ENCODE measurements at places on chromosomes 16 and 17.
A peak's percentile ranks its signal among the peaks of the same experiment; 100 is the strongest.

DNA sequence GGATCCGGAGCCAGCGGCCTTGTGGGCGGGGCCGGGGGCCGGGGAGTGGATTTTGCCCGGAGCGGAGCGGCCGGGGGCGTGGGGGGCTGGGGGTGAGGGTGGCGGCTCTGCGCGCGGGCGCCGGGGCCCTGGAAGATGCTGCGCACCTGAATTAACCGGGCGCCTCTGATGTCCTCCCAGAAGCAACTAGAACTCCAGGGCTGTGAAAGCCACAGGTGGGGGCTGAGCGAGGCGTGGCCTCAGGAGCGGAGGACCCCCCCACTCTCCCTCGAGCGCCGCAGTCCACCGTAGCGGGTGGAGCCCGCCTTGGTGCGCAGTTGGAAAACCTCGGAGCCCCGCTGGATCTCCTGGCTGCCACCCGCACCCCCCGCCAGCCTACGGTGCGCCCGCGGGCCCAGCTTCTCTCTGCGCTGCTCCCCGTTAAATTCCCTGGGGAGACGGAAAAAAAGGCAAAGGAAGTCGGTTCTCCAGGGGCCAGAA lies 549 bp downstream of the SLC26A11 start:
- no peak for DNase-seq

DNA sequence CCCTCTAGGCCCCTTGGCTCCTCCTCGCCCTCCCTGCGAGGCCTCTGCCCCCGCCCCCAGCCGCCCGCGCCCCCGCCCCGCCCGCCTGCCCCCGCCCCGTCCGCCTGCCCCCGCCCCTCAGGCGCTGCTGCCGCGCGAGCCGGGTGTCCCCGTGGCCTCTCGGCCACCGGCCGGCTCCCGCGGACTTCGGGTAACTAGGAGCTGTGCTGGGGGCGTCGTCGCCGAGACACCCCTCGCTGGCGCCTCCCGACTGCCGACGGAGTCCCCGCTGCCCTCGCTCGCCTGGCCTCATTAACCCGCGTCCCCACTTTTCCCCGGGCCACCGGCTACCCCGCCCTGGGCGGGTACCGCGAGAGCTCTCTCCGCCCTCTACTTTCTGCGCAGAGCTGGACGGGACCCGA lies at the start of gene TLCD1:
Gene TLCD1, minus strand, starts transcription at position 8 of the 401 bp plus-strand sequence. CDS start 136 bp downstream, outside the sequence.
- peak; percentile 63 for DNase-seq

- no peak for DNase-seq
These were observed 9.5 kb upstream of the MRPL12 start for GRCh38 chr17:81693509-81694210.

GRCh38 chr16:921321-921905 lies 49.4 kb downstream of the LMF1 start:
- peak; percentile 12 for DNase-seq

DNA sequence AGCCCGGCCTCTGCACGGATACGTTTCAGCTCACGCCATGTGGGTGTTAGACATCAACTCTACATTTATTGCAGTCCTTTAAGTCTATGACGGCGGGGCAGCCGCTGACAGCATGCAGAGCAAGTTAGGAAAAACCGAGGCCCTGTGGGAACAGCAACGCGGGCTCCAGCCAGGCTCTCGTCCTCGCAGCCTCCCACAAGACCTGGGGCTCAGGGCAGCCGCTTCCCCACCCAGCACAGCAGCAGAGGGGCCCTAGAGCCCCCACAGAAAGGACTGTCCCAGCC lies 3.7 kb upstream of the MRPS34 start:
- DNase-seq: no peak

- DNase-seq: no peak
These were observed 5.9 kb upstream of the SLC16A5 start for GRCh38 chr17:75081611-75082540.

DNA sequence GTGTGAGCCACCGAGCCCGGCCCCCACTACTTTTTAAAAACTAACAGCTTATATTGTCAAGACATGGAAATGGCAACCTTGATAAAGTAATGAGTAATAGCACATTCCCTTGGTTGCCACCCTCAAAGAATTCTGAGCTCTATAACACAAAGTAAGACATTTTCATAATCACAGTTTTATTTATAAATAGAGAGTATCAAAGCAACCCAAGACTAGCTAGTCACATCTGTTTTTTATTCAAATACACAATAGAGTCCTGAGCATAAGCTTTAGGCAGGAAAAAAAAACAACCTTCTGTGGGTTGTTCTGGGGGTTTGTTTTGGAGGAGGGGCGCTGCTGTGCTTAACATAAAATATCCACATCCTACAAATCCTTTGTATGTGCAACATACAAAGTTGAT lies 68.7 kb downstream of the CEP95 start:
- DNase-seq: no peak

- DNase-seq: no peak
These were observed 129.1 kb downstream of the AIPL1 start for GRCh38 chr17:6305613-6306360.

DNA sequence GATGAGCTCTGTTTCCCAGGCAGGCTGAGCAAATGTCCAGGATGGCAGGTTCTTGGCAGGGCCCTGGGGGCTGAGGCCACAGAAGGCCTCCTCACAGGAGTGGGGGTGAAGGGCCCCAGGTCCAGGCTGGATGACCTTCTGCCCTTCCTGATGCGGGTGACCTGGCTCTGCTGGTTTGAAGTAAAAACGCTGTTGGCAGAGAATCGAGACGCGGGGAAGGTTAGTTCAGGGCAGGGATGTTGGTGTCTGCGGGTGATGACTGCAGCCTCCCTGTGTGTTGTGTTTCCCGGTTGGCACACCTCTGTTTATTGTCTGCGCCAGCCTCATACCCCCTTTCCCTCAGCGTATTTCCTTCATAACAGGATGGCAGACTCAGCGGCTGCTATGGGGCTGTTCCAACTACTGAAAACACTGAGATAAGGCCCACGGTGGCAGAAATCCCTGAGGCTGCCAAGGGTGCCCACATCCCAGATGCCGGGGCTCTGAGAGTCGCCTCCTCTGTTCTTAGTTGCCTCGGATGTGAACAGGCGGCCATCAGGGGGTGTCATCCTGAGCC lies 104.6 kb downstream of the METRNL start:
- no peak for DNase-seq

DNA sequence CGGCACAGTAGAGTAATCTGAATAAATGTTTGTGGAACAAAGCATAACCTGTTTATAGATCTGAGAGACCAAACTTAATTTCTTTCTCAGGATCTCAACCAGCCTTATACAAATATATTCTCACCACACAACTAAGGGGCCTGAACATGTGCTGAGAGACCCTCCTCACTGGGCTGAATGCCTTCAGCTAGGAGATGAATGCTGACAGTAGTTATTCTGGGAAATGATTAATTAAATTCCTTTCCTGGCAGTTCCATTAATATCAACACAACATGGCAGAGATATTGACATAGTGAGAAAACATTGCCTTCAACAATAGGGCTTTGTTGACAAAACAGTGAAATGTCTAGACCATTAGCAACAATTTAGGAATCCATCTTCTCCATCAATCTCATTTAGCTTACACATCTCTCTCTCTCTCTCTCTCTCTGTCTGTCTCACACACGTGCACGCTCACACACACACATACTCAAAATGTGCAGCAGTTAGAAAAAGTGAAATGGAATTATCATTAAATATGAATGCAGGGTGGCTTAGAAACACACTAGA lies 780.8 kb upstream of the CDH8 start:
- DNase-seq: no peak

DNA sequence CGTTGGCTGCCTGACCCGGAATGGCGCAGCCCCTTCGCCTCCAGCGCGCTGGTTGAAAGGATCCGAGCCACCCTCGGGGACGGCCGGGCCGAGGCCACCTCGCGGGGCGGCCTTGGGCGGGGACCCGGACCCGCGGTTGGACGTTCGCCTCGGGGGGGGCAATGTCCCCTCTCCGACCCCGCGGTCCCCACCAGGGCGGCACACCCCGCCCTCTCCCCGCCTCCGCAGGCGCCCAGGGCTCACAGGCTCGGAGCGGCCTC lies 1.0 kb upstream of the SOX8 start:
- no peak for DNase-seq

- peak; percentile 35 for DNase-seq
These were observed 32.9 kb downstream of the CPSF4L start for GRCh38 chr17:73228748-73229236.

- DNase-seq: no peak
These were observed 4.5 kb downstream of the TNFSF12 start for GRCh38 chr17:7553356-7553755.

- no peak for DNase-seq
These were observed 103.6 kb upstream of the HS3ST2 start for GRCh38 chr16:22710326-22710725.

- DNase-seq: no peak
These were observed 25.9 kb upstream of the TNFRSF13B start for GRCh38 chr17:16997514-16998429.

GRCh38 chr16:75011634-75012307 lies 12.9 kb downstream of the ZNRF1 start:
- DNase-seq: peak; percentile 35

- peak; percentile 54 for DNase-seq
These were observed 562 bp downstream of the USP31 start for GRCh38 chr16:23148513-23149266.

All from CD4-positive, alpha-beta T cell treated with Interleukin-15 for 1 hour (primary cell).